ENCODE measurements at places on chromosomes 7 and 10. TPM values are rescaled to one million over a fixed set of nuclear protein-coding genes. Genes with fewer than 3 reads are reported as not detected.

DNA sequence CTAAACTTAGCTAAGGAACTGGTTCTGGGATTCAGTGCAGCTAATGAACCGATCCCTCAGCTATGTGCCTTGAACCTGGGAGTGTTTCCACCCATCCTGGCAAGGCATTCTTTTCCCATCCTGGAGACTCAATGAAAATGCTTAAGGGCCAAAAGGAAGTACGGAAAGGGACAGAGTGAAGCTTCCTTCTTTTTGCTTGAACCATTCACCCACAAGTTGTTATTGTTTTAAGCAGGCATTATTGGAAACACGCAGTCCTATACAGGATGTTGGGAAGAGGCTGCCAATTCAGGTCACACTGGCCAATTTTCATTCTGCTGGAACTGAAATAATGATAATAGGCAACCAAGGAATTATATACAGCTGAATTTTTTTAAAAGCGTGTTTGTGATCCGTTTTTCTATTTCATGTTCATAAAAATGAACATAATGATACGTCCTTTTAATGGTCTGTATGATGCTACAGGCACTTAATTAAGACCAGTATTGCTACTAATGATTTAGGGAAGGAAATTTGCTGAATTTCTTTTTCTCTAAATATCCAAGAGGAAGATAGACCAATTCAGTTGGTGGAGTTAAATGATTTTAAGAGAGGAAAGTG is 57.8 kb upstream of the FZD1 start:
- H3K27ac ChIP-seq = no peak overlapping the region
- no peaks in the 10 kb centered on the region for H3K27me3 ChIP-seq
- DNase-seq = no peak
- H3K4me3 ChIP-seq = no peak overlapping the region
- H3K36me3 ChIP-seq = no peaks in the 10 kb centered on the region

- H3K27ac ChIP-seq = no peak overlapping the region
- H3K4me3 ChIP-seq = no peak overlapping the region
- no peak for DNase-seq
- no peaks in the 10 kb centered on the region for H3K4me1 ChIP-seq
- H3K36me3 ChIP-seq = no peaks in the 10 kb centered on the region
Observed at GRCh38 chr10:129517680-129518057, 50.6 kb downstream of the MGMT start.

MGAM2 gene
- not detected for total RNA-seq

DNA sequence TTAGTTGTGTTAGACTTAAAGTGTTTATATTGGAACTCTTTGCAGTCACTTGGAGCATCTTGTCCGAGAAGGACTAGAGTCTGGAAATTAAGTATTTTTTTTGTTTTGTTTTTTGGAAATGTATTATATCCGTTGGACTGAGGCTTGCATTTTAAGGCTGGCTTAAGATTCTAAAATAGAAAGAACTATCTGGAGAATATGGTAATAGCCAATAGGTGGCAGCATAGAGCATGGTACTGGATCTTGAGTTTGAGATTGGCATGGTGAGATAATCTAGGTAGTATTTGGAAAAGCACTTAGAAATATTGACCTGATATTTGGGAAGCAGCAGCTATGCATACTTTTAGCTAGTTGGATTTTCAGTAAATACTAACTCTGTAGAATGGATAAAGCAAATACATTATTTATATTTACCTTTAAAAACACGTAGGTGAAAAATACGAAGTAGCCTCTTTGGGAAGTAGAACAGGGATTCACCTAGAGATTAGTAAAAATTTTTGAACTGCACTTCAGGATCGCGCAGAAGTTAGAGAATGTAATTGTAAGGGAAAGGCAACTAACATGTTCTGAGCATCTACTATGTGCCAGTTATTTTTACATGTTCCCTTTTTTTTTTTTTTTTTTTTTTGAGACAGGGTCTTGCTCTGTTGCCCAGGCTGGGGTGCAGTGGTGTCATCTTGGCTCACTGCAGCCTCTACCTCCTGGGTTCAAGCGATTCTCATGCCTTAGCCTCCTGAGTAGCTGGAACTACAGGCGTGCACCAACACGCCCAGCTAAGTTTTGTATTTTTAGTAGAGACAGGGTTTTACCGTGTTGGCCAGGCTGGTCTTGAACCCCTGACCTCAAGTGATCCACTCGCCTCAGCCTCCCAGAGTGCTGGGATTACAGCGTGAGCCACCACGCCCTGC is 78.6 kb downstream of the LCOR start:
- no peak overlapping the region for H3K27ac ChIP-seq
- H3K27me3 ChIP-seq = no peaks in the 10 kb centered on the region
- H3K4me3 ChIP-seq = no peak overlapping the region
- H3K36me3 ChIP-seq = peaks cover 13% of the 10 kb centered on the region

AGBL3 gene
- 2.4 TPM for total RNA-seq

DNA sequence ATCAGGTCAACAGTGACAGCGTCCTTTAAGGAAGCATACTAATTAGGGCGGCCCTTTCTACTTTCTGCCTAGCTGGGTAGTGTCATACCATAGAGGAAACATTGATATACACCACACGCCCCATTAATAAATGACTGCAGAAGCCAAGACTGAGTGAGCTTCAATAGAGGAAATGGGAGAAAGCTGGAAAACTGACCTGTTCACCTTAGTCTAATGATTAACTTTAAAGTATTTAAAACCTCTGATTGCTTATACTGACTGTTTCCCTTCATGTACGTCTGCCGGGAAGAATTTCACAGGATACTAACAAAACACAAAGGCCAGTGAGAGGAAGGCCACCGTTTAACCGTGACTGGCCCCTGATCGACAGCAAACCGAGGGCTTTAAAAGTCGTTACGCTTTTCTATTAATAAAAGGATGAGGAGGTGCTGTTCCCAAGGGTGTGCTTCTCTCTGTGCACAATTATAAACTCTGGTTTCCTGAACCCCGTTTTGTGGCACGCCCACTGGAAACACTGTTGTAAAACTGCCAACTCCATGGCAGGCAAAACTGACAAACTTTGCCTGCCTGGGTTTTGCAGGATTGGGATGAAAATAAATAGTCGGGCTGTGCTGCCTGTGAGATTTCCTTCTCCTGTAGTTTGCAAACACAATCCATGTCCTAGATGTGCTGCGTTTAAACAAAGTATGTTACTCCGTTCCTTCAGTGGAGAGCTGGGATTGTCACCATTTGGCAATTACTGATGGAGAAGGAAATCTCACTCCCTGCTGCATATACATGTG is 137.6 kb downstream of the NRP1 start:
- H3K27ac ChIP-seq = no peak overlapping the region
- peaks cover 9% of the 10 kb centered on the region for H3K36me3 ChIP-seq
- no peaks in the 10 kb centered on the region for H3K27me3 ChIP-seq
- no peak for DNase-seq

ABCF2 gene
- total RNA-seq = 96.5 TPM

GRCh38 chr10:125161707-125162119 is 1.4 kb upstream of the CTBP2 start:
- peak overlapping the region; percentile 95 for H3K27ac ChIP-seq
- peak overlapping the region; percentile 86 for H3K4me3 ChIP-seq
- H3K4me1 ChIP-seq = peaks cover 33% of the 10 kb centered on the region
- DNase-seq = peak; percentile 81
- no peaks in the 10 kb centered on the region for H3K36me3 ChIP-seq
- H3K27me3 ChIP-seq = no peaks in the 10 kb centered on the region

GNAT3 gene
- total RNA-seq = not detected

HOXA4 gene
- total RNA-seq = 4.7 TPM

GRCh38 chr10:6647811-6648526 is 67.9 kb upstream of the PRKCQ start:
- no peaks in the 10 kb centered on the region for H3K4me1 ChIP-seq
- no peak overlapping the region for H3K27ac ChIP-seq
- H3K36me3 ChIP-seq = no peaks in the 10 kb centered on the region

DNA sequence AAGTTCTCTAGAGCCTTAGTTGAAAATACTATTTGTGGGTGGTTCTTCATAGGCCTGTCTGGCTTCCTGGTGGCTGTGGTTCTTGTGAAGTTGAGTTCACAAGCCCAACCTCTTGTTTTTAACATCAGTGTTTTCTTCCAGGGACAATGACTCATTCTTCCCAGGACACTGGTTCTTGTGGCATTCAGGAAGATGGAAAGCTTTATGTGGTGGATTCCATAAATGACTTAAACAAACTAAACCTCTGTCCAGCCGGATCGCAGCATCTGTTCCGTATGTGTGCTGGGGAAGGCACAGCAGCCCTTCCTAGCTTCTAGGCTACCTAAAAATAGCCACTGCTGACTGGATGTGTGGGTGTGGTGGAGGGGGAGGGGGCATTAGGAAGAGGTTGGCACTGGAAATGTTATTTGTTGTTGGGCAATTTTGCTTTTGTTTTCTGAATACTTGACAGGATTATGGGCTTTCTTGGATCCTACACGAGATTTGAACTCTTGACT is 3.9 kb downstream of the LSMEM1 start:
- peaks cover 45% of the 10 kb centered on the region for H3K4me1 ChIP-seq
- no peaks in the 10 kb centered on the region for H3K36me3 ChIP-seq
- H3K27me3 ChIP-seq = no peaks in the 10 kb centered on the region
- H3K27ac ChIP-seq = peak overlapping the region; percentile 71
- H3K4me3 ChIP-seq = no peak overlapping the region

DNA sequence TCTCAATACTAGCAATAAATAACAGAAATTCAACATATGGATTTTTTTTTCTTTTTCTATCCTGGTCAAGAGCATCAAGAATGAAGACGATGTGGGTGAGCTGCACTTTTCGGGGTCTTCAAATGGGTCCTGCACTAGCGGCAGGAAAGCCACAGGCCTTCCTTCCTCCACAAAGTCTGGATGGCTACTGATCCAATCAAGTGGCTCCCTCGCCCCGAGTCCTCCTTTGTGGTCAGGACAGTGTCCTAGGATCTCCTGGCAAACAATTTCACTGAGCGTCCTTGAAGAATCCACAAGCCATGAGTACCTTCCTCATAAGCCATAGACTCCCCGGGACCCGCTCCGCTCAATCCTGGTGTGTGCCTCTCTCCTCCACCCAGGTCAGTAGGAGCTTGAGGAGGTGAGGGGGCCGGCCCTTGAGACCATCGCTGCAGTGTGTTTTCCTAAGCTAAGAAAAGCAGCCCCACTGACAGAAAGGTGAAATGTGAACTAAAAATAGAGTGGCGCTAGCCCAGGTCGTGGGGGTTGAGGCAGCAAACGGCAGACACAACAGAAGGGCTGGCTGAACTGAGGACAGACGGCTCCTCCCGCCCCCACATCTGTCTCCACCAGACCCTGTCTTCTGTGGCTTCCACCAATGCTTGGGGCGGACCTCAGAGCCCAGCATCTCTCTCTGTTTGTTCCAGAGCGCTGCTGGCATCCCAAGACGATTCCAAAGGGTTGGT is 202.3 kb downstream of the HERPUD2 start:
- H3K36me3 ChIP-seq = no peaks in the 10 kb centered on the region
- H3K4me3 ChIP-seq = no peak overlapping the region
- DNase-seq = no peak
- H3K27me3 ChIP-seq = no peaks in the 10 kb centered on the region

- no peak overlapping the region for H3K4me3 ChIP-seq
- no peak overlapping the region for H3K27ac ChIP-seq
- H3K36me3 ChIP-seq = no peaks in the 10 kb centered on the region
- no peaks in the 10 kb centered on the region for H3K27me3 ChIP-seq
- H3K4me1 ChIP-seq = no peaks in the 10 kb centered on the region
Observed at GRCh38 chr7:82841828-82842227, 320.9 kb downstream of the PCLO start.

- H3K27me3 ChIP-seq = no peaks in the 10 kb centered on the region
- no peaks in the 10 kb centered on the region for H3K4me1 ChIP-seq
- H3K27ac ChIP-seq = no peak overlapping the region
- DNase-seq = no peak
Observed at GRCh38 chr10:62842983-62843382, 26.8 kb upstream of the EGR2 start.

OGA gene
- total RNA-seq = 90.2 TPM

Measured in suprapubic skin (tissue), 4 donors.